Activated CD4-positive, CD25-positive, alpha-beta regulatory T cell treated with anti-CD3 and anti-CD28 coated beads, Interleukin-2, amount 50 U/mL, for 24 hours (primary cell): ENCODE measurements at places on chromosomes 2 and 18.

DNA sequence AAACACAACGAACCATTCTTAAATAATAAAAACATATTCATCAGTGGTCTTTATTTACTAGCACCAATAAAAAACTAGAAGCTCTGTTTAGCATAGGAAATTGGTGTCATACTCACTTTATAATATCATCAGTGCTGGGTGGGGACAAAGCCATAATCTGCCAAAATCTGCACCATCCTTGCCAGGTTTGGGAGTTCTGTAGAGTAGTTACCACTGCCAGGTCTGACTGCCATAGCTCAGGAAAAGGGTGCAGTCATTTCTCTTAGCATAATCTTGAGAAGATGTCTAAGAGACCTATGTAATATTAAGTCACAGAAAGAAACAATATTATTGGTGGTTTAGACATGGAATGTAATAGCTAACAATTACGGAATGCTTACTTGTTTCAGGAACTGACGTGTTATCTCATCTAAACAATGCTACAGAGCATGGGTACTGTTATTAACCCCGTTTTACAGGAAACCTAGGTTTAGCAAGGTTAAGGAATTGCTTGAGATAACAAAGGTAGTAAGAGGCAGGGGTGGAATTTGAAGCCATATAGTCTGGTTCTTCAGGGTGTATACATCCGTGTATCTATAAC lies 1.6 kb upstream of the MARCHF7 start:
- ATAC-seq: no peak

- ATAC-seq: no peak
Measured at GRCh38 chr2:18077704-18078103, 199.2 kb downstream of the KCNS3 start.

GRCh38 chr2:121689356-121689755 lies 40.1 kb upstream of the CLASP1 start:
- ATAC-seq: no peak

- ATAC-seq: no peak
Measured at GRCh38 chr2:76826691-76827090, 695.5 kb downstream of the LRRTM4 start.

- ATAC-seq: no peak
Measured at GRCh38 chr2:8255448-8255800, 426.4 kb upstream of the ID2 start.

DNA sequence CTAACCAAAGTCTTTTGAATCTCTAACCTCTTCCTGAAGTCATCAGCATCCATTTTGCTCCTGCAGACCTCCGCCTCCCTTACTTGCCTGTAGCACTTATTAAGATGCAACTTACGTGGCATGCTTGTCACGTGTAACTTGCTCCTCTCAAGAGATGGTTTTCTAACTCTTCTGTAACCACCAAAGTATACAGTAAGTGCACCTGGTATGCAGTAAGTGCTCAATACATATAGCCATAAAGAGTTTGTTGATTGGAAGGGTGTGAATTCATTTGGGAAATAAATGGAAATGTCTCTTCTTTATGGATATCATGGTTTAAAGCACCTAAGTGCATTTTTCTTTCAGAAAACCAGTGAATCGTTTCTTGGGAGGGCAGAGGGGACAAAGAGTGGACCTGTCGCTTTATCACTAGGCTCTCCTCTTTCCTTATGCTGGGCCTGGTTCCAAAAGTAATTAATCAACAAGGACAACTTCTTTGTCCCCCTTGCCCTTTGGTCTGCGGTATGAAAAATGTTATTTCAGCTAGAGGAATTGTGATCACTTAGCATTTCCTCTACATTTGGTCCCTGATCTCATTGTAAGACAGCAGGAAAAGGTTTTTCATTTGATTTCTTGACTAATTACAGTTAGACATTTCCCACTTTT lies 370.0 kb upstream of the SPRED2 start:
- ATAC-seq: no peak

DNA sequence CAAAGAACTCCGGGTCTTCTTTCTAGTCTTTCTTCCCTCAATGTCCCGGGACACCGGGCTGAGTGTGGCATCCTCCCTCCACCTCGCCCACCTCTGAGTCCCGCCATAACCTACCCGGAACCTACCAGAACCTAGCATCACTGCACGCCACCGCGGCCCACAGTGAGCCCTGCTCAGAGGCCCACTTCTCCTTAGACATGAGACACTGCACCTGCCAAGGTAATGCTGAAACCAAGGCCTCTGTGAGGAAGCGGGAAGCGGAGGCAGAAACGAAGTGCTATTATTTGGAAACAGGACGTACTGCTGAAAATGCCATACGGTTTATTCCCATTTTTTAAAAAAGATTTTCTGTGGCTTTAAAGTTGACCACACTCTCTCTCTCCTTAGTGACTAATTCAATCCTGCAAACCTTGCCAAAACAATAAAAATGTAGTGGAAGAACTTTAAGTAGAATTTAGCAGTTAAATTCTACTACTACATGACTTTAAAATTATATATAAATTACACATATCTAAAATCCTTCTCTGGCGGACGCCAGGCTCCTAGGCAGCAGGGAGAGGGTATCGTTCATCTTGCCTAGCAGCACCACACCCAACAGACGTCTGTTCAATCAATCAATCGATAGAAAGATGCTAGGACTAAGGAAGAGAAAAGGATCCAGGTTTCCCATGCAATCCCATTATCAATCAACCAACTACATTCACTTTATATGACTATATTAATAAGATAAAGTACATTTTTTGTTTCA lies 82.0 kb downstream of the ZNF516 start:
- no peak for ATAC-seq

GRCh38 chr2:10775831-10776230 lies 36.8 kb downstream of the PDIA6 start:
- ATAC-seq: no peak

DNA sequence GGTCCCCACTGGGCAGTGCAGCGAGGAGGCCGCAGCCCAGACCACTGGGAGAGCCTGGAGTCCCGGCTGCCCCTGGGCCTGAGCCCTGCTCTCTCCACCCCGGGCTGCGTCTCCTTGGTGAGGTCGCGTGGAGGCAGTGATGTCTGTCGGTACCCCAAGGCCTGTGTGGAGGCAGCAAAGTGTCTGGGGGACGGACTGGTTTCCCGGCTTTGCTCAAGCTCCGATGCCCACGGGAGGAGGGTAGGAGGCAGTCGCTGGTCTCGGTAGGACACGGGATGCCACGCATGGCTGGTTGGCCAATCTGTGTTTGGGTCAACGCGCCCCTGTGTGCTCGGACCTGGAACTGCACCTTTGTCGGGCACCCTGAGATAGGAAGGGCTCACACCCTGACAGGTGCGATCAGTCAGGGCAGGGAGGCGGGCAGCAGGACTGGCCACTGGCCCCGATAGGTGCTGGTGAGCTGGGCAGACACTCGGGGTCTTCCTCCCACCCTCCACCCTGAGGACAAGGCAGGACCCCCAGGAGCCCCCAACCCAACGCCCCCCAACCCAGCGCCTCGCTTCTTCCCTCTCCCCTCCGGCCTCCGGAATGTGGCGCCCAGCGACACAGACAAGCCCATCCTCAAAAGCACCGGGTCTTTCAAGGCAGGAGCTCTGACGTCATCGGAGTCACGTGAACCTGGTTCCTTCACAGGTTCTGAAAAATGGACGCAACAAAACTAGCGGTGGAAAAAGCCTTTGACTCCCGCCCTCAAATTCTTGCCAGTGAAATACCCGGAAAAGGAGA lies 288.6 kb downstream of the NDUFA10 start:
- no peak for ATAC-seq

DNA sequence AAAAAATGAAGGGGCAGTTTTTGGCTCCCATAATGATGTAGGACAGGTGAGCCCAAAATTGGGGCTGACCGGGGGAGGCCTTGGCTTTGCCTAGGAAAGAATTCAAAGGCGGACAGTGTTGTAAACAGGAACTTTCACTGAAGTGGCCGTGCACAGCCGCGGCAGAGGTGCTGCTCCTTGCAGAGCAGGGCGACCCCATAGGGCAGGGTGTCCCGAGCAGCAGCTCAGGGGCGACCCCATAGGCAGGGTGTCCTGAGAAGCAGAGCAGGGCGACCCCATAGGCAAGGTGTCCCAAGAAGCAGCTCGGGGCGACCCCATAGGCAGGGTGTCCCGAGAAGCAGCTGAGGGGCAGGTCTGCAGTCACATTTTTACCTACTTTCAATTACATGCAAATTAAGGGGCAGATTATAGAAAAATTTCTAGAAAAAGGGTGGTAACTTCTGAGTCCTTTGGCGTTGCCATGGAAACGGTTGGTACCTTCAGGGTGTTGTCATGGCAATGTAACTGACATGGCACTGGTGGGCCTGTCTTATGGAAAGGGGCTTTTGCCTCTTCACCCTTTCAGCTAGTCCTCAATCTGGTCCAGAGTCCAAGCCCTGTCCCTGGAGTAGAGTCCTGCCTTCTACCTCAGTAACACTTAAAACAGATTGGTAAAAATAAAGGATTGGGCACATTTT lies 134.5 kb downstream of the FBXO15 start:
- ATAC-seq: no peak

- ATAC-seq: no peak
Measured at GRCh38 chr2:222603501-222603900, 52.4 kb downstream of the FARSB start.

GRCh38 chr2:1685078-1685956 lies 59.0 kb downstream of the PXDN start:
- ATAC-seq: no peak

GRCh38 chr18:63676526-63677323 lies 15.0 kb upstream of the SERPINB3 start:
- no peak for ATAC-seq

DNA sequence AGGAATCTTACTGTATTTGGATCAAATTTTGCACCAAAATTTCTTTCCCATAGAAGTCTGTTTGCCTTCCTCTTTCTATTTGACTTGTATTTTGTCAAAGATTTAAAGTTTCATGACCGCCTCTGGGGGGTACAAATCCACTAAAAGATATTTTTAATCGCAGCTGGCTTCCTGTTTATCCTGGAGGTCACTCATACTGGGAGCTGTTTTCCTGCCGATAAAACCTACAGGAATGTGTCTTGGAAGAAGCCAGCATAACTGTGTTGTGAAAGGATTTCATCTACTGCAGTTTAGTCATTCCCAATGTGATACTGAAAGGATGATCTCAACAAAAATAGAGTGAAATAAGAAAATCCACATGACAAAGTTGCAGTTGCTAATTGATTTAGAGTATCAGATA lies 184.0 kb downstream of the RIT2 start:
- ATAC-seq: no peak

DNA sequence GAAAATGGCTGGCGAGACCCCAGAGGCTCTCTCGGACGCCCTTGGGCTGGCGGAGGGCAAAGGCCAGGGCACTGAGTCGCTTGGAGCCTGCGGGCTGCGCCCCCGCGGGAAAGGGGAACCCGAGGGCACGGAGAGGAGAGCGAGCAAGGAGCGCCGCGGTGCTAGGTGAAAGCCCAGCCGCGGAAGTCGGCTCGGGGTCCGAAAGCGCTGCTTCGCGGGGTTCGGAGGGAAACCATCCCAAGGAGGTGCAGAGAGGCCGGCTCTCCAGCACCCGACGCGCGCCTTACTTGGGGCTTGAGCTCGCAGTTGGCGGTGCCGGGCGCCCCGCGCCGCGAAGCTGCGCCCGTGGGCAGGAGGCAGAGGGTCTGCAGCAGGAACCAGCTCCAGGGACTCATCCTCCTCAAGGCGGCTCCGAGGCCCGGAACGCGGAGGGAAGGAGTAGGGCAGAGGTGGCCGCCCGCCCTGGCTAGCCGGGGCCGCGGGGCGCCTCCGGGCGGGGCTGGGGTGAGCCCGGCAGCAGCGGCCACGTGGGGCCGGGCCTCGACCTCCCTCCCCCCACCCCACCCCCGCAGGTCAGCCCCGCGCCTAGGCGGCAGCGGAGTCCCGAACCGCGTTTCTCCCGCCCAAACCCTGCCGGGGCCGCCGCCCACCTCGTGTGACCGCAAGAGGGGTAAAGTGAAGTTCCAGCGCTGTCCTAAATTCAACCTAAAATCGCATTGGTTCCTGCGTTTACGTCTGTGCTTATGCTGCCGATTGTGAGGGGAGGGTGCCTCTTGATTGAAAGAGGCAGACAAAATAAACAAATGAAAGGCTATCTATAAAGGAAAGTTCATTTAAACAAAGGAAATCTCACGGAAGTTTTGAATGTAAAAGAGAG lies at the start of gene TRABD2A:
Gene TRABD2A, minus strand, starts transcription at position 440 of the 877 bp plus-strand sequence. Its CDS starts 45 bp downstream, at position 395.
- ATAC-seq: peak; percentile 20

DNA sequence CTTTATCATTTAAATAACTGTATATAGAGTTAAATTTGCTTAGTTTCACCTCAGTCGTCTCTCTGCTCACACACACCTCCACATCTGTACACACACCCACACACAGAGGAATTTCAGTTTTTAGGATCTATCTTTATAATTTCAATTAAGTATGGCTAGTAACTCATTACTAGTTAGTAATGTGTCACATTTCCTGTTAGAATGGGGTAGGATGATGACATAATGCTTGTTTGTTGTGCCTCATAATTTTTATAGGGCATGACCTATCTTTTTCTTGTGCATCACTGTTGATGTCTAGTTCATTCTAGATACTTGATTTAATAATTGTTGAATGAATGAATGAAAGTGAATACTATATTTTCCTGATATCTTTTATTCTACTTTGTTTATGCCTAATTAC lies 108.6 kb downstream of the AGPS start:
- peak; percentile 73 for ATAC-seq

- ATAC-seq: no peak
Measured at GRCh38 chr2:212628586-212628985, 90.0 kb upstream of the ERBB4 start.

- ATAC-seq: no peak
Measured at GRCh38 chr2:234741976-234742375, 209.8 kb upstream of the SH3BP4 start.

GRCh38 chr18:75378376-75379315 lies 48.9 kb downstream of the SMIM21 start:
- ATAC-seq: no peak

DNA sequence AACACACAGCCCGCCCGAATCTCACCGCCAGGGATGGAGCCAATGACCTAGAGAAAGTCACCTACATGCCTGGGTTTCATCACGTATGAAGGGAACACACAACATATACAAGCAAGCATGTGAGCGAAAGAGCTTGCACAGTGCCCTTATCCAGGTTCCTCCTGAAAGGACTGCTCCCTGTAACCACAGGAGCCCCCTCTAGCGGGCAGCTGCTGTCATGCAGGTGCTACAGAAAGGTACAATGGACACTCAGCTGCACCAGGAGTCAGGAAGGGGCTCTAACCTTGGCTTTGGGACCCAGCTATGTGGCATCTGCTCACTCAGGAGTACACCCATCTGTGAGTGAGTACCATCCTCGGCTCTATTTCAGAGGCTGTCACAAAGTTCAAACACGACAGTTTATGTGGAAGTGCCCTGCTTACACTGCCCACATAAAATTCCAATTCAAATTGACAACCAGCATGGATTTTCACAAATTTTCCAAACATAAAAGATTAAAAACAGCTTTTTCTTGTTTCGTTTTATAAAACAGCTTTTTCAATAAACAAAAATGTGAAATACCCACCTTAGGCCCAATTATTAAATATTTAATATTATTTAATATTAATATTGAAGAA lies 3.5 kb downstream of the NDUFA10 start:
- no peak for ATAC-seq

- ATAC-seq: peak; percentile 14
Measured at GRCh38 chr2:201180010-201180409, 2.9 kb upstream of the CASP10 start.

- ATAC-seq: no peak
Measured at GRCh38 chr18:2223449-2223848, 347.9 kb downstream of the METTL4 start.

- ATAC-seq: no peak
Measured at GRCh38 chr2:231489990-231490389, 25.7 kb upstream of the NCL start.

GRCh38 chr18:3448838-3449511 lies 997 bp upstream of the TGIF1 start:
- peak; percentile 49 for ATAC-seq

- no peak for ATAC-seq
Measured at GRCh38 chr2:23584054-23584745, 199.2 kb downstream of the KLHL29 start.

GRCh38 chr2:10501980-10502802 lies 54.1 kb upstream of the ODC1 start:
- ATAC-seq: no peak
